ENCODE measurements at places on chromosomes 1 and 21.

DNA sequence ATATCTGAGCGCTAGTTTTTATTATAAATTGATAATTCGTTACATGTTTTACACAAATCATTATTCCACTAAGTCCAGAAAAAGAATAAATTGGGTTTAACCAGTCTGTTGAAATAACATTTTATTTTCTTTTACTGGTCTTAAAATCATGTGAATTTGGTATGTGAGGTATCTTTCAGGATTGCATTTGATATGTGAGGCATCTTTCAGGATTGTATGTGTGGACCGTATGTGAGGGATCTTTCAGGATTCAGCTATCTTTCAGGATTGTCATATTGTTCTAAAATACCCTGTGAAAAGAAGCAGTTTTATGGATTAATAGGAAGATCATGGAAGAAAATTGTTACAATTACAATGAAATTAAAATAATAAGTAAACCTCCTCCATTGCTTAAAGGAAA, 42.9 kb downstream of the USP25 start:
- no peak for DNase-seq

DNA sequence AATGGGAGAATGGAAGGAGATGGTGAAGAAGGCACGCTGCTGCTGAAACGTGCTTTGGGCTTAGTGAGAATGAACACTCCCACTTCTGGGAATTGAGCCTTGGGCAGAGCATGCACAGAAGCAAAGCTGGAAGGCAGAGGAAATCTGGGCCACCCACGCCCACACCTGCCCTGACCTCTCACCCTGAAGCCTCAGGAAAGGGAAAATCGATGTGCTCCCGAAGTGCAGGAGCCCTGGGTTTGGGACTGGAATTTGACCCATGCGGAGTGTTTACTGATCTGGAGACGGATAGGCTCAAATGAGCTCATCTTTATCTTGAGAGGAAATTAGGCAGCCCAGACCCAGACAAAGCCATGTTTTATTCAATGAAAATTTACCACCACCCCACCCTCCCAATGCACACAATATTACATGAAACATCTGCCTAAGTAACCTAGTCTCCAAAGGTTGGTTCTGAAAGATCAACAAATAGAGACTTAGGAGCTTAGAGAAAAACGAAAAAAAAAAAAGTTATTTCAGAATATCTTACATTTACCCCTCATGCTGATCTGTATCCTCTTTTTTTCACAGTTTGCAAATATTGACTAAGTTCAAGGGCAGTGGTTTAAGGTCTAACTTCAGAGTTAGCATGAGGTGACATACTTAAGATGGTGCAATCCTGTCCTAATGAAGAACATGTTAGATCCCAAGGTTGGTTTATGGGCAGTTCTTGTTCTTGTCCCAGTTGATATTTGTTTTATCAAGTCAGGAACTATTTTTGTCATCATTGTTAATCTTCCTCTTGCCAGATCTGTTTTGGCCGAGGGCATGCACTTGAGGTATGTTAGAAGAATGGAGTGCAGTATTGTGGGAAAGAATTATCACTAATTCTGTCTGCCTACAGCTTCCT, 63.0 kb downstream of the PROX1 start:
- no peak for DNase-seq

DNA sequence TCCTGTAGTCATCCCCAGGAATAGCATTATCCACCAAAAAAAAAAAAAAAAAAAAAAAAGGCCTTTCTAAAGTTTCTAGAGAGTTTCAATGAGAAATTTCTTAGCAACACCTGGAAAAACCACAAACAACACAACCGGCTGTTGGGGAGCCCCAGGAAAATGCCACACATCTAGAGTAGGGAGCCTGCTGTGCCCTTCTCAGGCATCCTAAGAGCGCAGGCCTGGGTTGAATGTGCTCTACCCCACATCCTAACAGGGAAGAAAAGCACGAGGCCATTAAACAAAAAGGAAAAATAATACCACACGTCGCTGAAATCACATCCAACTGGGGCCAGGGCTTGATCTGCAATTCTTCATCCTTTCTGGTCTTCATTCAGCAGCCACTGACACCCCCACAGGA, 367.5 kb downstream of the TGFB2 start:
- no peak for DNase-seq

DNA sequence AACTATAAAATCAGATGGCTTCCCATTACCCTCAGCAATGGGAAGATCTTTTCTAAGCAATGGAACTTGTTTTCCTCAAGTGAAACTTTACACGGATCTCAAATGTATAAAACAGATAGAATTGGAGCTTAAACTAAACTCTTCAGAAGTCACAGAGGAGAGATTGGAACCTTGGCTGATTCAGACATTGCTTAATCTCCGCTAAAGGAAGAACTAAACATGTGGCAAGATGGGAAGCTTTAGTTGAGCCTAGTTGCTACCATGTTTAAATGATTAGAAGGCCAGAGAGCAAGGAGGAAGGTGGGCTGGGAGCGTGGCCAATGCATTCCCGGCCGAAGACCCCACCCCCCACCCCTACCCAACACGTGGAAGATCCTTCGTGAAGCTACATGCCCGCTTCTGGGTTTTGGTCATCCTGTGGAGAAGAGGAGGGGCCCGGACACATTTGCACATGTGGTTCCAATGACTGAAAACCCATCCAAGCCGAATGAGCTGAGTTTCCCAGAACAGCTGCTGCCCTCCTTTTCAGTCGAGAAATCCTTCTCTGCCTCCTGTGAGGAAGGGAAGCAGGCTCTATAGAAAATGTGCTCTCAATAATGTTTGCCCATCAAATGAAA, 164.3 kb downstream of the MIS18A start:
- peak; percentile 82 for DNase-seq

DNA sequence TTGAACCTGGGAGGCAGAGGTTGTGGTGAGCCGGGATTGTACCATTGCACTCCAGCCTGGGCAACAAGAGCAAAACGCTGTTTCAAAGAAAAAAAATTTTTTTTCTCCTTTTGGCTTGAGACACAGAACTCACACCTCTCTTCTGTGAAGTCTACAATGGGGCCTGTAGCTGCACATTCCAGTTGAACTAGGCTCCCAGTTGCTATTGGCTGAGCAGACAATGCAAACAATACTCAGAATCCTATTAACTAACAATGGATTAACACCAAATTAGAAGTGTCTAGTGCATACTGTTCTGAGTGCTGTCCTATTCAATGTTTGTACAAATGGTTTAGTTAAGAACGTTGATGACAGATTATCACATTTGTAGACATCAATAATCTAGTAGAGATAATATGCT, 17.6 kb upstream of the MCL1 start:
- no peak for DNase-seq

DNA sequence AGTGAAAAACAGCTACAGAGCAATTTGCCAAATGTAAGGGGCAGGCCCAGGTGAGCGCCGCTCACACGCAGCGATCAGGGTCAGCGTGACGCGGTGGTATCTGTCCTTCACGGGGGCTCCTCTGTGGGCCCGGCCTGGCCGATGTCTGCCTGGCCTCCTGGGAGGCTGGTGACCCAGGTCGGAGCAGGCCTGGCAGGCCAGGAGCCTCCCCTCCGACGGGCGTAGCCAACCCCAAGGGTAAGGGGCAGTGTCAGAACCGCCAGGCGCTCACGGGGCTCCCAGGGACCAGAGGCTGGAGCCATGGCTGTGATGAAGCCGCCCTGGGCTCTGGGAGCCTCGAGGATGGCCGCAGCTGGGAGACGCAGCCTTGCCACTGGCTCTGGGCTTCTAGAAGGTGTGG, 72.1 kb downstream of the MORN1 start:
- DNase-seq: no peak

DNA sequence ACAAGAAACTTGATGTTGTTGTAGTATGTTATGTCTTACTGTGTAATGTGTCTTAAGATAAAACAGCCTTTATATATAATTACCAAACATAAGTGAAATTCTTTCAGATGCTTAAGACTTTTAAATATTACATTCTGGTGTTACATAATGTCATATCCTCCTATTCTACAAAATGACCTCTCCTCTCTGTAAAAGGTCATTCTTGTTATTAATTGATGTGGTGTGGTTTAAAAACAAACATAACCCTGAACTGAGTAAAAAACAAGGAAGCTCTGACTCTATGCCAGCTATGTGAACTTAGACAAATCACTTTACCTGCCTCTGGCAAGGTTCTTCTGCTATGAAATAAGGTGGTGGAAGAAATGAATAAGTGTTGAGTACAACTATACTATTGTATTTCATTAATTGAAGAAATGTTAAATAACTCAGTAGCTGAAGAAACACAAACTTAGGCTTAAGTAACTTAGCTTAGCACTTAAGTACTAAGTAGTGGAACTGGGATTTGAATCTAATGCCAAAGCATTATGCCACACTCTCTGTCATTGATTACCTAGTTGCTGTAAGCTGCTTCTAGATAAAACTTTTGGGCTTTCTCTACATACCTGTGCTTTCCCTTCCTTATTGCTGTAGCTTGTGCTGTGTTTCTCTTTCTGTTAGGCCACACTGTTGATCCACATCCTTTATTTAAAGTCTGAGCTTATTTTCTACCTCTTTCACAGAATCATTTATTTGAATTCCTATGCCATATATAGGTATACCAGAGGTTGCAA, 859 bp upstream of the ANGPTL1 start:
- DNase-seq: no peak

DNA sequence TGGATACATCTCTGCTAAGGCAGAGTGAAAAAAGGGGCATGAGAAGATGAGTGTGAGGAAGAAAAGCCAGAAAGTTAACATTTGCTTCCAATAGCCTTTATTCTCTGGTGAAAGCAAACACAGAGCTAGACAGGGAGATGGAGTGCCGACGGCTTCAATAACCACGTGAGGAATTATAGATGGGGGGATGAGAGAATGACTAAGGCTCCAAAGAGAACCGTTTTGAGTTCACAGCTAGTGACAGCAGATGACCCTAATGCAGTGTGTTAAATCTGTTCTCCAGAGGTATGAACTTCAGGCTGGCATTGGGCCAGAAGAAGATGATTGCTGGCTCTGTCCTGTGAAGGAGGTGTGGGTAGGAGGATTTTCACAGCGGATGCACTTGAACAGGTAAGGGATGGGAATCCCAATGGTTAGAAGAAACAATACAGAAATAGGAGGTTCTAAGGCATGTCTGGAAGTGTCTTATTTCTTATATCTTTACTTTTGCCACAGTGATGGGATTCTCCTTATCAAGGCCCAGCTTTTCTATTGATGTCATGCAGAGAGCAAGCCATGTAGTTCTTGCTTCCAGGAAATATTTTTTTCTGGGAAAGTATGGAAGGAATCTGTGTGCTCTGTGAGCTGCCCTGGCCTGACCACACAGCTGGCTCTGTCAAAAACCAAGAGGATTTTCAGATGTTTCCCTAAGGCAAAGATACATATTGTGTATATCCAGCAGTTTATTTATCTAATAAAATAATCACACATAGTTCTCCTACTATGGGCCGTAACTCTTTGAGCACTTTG, 573.8 kb downstream of the LTN1 start:
- no peak for DNase-seq

- DNase-seq: no peak
Measured at GRCh38 chr1:203216274-203217138, 13.0 kb downstream of the CHIT1 start.

GRCh38 chr1:203934651-203935050, 73.3 kb downstream of the SNRPE start:
- no peak for DNase-seq

DNA sequence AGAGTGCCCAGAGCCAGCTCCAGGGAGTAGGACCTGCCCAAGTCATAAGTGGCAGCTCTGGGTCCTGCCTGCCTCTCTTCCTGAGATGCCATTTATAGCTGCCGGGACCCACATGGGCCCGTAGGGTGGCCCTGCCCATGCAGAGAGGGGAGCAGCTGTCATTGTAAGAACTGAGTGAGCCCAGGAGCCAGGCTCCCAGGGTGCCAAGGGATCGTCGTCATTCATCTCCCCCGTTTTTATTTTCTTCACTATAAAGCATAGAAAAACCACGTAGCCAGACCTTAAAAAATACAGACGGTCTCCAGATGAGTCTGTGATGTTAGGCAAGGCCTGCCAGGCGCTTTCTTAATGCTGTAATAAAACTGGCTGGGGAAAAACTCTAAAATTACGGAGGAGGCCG, 90.7 kb downstream of the IGSF21 start:
- DNase-seq: no peak

All from fibroblast of skin of left biceps (primary cell).